ENCODE measurements at places on chromosomes 7 and 10.

DNA sequence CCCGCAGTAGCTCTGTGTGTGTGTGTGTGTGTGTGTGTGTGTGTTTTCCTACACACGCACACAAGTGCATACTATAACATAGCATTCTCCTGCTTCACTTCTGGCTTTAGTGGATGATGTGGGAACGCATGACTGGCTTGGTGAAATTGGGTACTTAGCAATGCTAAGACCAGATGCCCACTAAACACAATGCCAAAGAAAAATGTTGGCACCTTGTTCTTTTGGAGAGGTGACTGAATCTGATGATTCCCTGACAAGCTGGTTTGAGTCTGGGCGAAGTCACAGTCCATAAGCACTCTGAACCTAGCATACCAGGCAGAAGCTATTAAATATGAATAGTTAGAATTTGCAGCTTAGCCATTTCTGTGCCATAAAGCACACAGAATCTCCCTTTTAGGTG is 68.0 kb upstream of the CDCA7L start:
- DNase-seq, result no peak

GRCh38 chr10:5948208-5948585 is 29.1 kb downstream of the IL15RA start:
- DNase-seq, result no peak

DNA sequence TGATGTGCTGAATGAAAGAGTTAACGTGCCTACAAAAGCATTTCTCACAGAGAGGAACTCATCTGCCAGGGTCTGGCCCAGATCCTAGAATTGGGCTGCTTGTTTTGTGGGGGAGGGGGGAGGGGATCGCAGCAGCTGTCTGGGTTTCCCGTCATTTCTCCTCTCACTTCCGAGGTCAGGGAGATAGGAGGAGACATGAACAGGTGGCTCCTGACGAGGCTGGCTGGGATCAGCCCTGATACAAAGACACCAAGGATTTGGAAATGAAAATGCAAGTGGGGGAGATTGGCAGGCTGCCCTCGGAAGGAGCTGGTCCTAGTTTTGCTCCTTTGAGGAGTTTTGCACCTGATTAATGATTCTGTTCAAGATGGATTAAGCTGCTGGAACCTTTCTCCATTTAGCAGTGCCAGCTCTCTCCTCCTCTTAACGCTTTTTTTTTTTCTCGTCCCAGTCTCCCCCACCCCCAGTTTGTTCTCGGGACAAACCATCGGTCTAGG is 86.8 kb upstream of the KMT2C start:
- DNase-seq, result no peak

GRCh38 chr10:132786476-132786883 is 533 bp upstream of the NKX6-2 start:
- DNase-seq, result no peak

DNA sequence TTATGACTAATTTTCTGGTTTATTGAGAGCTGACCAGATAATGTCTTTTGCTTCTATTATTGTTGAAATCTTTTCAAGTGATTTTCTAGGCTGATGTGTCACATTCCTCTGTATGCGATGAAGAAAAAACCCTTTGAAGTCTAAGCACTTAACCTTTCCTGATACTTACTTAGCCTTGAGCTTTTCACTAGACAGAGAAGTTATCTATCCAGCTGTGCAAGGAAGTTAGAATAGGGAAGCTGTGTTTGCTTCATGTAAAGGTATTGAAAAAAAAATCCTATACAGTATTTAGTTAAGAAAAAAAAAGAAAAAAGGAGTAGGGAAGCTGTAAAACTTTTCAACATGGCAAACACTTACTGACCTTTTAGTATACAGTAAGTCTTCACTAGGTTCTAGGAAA is 117.6 kb upstream of the DNAJB12 start:
- no peak for DNase-seq

- DNase-seq, result no peak
Observed at GRCh38 chr7:25732766-25733217, 419.2 kb upstream of the NFE2L3 start.

DNA sequence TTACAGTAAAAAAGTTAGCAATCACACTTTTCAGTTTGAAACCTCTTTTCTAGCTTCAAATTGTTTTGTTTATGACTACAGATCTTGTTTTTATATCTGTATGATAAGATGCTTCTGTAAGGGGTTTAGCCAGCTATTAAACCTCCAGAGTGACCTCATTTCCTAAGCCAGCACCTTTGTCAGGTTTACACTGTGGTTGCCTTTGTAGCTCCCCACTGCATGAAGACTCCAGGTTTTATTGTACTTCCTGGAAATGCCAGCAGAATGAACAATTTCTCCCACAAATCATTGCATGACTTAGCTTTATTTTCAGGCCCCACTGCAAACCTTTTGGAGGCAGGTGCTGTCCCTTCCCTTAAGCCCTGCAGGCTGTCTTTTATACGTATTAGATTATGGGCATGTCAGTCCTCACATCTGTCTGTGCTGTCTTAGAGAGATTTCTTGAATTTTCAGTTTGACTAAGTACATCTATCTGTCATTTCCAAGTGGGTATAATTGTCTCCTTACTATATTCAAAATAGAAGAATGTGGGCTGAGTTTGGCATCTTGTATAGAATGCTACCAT is 8.2 kb upstream of the AGR3 start:
- DNase-seq, result no peak

- DNase-seq, result no peak
Observed at GRCh38 chr10:43952760-43953159, 304.1 kb upstream of the ZNF32 start.

DNA sequence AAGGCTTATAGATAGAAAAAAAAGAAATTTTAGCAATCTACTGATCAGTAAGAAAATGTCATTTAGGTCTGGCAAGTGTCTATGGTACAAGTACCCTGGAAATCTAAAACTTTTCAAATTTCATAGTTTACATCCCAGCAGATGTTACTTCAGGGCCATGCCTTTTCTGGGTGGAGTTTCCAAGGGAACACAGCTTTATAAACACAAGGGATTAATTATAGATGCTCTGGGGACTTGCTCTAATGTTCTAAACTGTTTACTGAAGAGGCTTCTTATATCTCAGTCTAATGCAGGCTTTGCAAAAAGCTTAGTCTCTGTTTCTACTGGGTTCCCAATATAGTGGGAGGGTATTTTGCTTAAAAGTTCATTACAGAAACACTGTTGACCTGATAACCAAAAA is 3.1 kb downstream of the CD36 start:
- no peak for DNase-seq

DNA sequence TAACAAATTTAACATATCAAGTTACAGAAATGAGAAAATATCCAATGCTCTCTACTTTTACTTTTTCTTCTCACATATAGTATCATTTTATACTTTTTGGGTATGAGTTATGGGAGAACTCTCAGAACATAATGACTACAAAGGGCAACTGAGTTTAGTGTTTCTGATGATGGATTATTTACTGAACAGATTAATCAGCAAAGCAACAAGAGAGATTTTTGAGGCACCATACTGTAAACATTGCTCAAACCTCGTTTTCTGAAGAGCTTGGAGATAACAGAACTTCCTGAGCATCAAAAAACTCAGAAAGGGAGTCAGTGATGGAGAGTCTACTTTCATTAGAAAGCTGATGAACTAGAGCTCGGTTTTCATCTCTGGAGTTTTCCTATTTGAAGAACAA is 84.8 kb upstream of the GSDME start:
- DNase-seq, result no peak

DNA sequence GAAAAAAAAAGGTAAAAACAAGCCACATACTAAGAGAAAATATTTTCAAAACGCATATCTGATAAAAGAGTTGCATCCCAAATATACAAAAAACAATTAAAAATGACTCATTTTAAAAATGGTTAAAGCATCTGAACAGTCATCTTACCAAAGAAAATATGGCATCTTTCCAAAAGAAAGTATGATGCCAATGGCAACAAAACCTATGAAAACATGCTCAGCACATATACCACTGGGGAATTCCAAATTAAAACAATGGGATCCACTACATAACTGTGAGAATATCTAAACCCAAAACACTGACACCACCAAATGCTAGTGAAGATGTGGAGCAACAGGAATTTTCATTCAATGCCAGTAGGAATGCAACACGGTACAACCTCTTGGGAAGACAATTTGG is 39.3 kb downstream of the VSTM2A start:
- DNase-seq, result no peak

DNA sequence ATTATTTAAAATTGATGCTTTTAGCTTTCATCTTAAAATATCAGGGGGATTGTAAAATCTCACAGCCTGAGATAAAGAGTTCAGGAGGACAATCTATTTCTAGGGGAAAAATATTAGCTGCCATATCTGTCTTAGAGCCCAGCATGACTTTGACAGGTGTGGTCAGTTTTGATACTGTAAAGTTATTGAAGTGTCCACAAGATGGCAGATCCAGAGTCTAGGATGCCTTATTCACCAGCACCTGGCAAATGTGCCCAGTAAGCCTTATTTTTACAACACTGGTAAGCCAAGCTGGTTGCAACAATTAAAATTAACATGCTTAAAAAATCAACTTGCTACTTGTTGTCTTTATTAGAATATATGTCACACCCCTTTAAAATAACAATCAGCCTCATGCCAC is 579.3 kb downstream of the SH2D4B start:
- DNase-seq, result no peak

DNA sequence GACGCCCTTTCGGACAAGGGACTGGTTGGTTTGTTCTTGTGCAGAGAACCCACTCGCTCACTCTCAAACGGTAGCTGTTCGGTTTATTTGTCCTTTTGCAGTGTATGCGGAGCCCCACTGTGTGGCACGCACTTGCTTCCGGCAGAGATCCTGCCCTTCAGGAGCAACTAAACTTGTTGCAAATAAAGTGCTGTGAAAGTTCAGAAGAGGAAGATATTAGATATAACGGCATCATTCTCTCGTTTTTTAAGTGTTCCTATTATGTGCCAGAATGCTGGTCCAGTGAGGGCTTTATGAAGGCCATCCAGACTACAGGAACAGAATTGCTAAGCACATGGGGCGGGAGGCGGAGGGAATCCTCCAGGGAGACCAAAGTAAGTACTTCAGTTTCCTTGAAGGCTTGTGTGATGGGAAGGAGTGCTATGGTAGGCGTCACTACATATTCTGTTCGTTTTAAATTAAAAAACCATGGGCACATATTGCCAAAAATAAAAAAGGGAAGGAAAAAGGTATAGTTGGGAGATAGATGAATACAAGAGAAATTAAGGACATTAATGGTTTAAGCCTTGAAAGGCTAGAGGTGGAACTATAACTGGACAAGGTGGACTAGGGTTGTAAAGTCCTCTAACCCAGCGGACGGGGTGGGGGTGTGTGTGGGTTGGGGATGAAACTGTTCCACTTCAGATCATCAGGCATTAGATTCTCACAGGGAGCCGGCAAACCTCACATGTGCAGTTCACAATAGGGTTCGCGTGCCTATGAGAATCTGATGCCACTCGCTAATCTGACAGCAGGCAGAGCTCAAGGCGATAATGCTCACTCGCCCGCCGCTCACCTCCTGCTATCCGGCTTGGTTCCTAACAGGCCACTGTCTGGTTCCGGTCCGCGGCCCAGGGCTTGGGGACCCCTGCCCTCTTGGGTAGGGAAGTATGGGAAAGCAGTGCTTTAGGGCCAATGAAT is 704 bp upstream of the ERLIN1 start:
- no peak for DNase-seq

DNA sequence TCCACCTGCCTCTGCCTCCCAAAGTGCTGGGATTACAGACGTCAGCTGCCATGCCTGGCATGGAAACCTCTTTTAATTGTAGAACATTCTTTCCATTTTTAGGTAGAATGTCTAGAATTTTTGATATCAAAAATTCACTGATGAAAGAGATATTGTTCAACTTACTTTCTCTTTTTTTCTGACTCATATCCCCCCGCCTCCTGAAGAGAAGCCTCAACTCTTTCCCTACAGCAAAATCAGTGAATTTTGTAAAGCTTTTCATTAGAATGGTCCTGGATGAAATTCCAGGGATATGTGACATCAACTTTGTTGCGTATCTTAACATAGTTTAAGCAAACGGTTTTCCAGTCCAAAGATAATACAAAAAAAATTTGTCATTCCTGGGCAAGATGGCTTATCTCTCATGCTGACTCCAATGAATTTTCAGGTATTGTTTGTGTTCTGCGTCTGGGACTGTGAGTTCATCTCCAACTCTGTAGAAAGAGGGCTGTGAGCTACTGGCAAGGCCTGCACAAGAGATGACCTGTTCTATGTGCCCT is 256.8 kb downstream of the BMPER start:
- no peak for DNase-seq

DNA sequence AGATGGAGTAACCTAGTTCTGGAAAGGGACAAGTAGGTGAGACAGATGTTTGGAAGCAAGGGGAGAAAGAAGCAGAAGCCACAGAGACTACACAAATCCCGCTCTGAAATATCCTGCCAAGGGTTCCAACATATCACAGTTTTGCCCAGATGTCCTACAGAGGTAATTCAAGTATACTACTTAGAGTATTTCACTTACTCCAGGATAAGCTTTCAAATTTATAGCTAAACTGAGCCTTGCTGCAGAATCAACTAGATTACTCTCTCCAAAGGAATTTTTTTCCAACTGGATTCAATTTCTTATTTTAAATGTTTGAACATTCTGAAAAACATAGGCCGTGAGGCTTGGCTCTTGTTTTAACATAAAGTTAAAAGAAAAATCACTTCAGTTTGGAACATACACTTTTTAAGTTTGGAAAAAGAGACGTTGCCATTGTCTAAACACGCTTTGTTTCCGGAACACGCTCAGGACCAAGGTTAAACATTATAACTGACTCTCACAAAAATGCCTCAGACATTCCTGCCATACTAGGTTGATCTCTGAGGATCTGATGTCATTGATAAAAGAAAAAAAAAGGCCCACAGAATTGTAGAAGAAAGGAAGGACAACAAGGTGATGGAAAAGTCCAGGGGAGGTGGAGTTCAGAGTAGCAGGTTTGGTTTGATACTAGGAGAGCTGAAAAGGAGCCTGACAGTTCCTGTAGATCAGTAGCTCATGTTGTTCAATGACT is 74.8 kb downstream of the FAM185A start:
- DNase-seq, result no peak

DNA sequence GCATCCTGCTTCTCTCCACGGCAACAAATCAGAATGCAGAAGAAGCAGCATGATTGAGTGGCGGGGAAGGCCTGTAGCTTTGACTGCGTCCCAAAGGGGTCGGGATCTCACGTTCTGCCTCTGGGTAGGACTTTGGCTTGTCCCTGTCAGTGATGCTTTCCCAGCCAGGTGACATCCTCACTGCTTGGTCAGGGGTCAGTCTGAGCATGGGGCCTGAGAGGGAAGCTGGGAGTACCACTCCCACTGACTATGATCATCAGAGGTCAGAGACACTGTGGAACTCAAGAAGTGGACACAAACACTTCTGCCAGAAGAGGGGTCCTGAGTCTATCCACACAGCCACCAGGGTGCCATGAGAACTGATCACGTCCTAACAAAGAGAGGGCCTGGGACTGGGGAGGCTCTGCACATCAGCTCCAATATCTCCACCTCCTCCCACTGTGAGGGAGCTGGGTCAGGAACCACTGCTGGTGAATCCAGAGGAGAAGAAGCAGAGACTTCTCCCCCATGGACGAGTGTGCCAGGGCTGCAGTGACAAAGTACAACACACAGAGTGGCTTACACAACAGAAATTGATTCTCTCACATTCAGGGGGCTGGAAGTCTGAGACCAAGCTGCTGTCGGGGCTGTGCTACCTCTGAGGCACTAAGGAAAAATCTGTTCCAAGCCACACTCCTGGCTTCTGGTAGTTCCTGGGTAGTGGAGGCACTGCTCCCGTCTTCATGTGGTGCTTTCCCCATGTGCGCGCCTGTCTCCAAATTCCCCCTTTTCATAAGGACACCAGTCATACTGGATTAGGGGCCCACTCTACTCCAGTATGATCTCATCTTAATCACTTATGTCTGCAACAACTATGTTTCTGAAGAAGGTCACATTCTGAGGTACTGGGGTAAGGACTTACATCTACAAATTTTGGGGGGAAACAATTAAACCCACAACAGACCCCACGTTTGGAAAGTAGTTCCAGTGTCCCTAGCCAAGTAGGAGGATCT is 131.1 kb downstream of the CYP26A1 start:
- DNase-seq, result no peak

Data from activated T-cell treated with anti-CD3 and anti-CD28 coated beads for 1 hour (primary cell).